ENCODE measurements at places on chromosomes 2 and 18.
A peak's percentile ranks its signal among the peaks of the same experiment; 100 is the strongest.

GRCh38 chr18:39660141-39660540 is 2094.5 kb upstream of the CELF4 start:
- no peak for DNase-seq

DNA sequence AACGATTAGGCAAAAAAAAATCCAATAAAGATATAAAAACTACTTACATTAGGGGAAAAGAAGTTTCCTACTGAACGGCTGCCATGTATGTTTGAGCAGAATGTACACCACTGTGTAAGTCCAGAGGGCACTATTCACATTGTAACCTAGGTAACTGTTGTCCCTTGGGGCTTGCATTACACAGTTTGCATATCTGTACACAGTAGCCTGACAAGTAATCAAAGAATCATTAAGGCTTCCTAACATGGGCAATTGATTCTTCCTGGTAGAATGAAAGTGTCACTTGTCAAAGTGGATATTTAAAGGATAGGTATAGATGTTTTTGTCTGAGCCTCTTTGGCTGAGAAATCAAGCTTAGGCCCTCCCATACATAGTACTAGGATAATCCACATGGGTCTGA is 39.1 kb downstream of the PLEK start:
- DNase-seq, result no peak

GRCh38 chr2:167258712-167259111 is 370.4 kb downstream of the XIRP2 start:
- no peak for DNase-seq

DNA sequence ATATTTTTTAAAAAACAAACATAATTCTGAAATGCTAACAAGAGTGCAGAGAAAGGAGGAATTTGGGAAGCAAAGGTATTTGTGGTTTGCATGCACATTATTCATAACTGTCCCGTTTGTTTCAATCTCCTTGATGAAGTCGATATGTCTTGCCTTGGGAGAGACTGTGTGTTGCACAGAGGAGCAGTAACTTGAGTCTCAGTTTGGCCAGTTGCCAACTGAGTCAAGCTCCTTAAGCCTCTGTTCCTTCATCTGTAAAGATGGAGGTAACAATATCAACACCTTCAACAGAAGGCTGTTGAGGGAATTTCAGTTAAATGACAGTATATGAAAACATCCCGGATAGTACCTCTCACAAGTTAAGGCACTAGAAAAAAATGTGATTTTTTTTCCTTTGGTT is 226.2 kb downstream of the ASXL3 start:
- DNase-seq, result no peak

DNA sequence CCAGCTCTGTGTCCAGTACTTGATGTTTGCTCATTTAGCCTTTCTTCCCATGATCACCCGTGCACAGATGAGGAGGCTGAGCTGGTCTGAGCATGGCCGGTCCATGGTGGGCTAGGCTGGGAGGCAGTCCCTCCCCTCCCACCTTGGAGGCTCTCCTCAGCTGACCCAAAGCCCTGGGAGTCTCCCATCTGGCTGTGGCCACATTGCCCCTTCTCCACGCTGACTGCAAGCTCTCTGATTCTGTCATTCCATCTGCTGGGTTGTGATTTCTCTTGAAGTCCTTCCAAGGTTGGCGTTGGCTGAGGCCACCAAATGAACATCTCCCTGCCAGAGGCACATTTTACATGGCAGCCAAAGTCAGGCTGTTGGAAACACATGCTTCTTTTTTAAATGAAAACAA is 44.0 kb downstream of the ACKR3 start:
- DNase-seq, result no peak

GRCh38 chr2:12047761-12048160 is 301.3 kb downstream of the LPIN1 start:
- no peak for DNase-seq

GRCh38 chr2:98759827-98760625 is 29.1 kb upstream of the MGAT4A start:
- DNase-seq, result no peak

DNA sequence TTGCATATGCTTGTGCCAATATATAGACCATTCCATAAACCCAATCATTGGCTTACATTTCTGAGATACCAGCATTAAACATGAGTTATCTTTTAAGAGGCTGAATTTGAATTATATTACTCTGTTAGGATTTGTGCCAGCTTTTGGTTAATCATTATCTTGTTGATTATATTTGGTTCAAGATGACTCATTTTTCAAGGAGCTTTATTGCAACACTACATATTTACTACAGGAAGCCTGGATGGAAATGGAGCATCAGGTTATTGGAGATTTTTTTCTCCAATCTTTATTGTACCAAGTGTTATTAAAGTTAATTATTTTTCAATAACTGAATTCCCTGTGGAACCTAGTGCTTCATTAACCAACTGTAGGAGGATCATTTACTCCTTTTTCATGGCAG is 26.4 kb downstream of the EML4 start:
- no peak for DNase-seq

GRCh38 chr18:28875059-28875458 is 698.1 kb upstream of the CDH2 start:
- no peak for DNase-seq

DNA sequence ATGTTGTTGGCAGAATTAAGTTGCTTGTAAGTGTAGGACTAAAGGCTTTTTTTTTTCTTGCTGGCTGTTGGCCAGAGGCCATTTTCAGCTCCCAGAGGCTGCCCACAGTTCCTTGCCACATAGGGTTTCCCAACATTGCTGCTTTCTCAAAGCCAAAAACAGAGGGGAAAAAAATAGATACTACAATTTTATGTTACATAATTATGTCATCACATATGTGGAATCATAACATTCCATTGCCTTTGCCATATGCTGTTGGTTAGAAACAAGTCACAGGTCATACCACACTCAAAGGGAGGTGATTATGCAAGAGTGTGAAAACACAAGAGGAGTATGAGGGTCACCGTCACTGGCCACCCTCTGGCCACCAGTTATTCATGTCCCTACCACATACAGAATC is 154.5 kb downstream of the RTN4 start:
- no peak for DNase-seq

- DNase-seq, result no peak
These were observed 54.6 kb upstream of the ZFP36L2 start for GRCh38 chr2:43280994-43281393.

DNA sequence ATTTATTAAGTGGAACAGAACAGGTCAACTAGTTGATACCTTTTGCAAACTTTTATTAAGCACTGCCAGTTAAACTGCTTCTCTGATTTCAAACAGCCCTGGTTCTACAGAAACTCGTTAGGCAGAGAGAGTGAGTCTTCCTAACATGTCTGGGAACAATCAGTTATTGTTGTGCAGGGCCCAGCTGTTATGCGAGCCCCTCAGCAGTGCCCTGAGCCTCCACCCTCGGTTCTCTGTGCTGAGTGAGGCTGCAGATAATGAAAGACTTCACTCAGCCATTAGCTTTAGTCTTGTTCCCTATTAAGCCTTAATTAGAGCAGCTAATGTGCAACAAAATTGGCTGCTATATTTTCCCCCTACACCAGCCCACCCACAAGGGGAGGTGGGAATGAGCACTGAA is 39.6 kb downstream of the KCTD18 start:
- no peak for DNase-seq

GRCh38 chr2:26243470-26244308 is 743 bp downstream of the HADHA start:
- DNase-seq, result peak; percentile 13

- no peak for DNase-seq
These were observed 283.9 kb upstream of the SIX2 start for GRCh38 chr2:45293182-45293581.

- no peak for DNase-seq
These were observed 36.1 kb upstream of the B3GNT7 start for GRCh38 chr2:231359441-231359840.

GRCh38 chr2:161170958-161171932 is 11.0 kb downstream of the TANK start:
- DNase-seq, result no peak

GRCh38 chr2:165277860-165278656 is 38.8 kb downstream of the SCN2A start:
- no peak for DNase-seq

DNA sequence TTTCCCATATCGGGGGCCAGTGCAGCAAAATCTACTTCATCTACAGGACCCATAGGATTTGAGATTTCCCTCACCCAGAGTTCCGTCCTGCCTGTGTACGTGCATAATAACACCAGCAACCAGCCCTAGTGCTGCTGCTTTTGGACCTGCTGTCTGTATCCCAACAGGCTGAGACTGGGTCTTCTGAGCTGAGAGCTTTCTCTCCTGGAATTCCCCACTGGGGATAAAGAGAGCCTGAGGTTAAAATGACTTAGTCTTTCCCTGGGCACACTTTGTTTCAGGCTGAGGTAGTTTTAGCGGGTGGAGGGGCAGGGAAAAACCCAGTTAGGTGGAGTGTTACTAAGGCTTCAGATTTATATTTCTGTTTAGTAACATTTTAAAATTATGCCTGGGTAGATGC is 62.5 kb downstream of the SERTAD2 start:
- DNase-seq, result no peak

DNA sequence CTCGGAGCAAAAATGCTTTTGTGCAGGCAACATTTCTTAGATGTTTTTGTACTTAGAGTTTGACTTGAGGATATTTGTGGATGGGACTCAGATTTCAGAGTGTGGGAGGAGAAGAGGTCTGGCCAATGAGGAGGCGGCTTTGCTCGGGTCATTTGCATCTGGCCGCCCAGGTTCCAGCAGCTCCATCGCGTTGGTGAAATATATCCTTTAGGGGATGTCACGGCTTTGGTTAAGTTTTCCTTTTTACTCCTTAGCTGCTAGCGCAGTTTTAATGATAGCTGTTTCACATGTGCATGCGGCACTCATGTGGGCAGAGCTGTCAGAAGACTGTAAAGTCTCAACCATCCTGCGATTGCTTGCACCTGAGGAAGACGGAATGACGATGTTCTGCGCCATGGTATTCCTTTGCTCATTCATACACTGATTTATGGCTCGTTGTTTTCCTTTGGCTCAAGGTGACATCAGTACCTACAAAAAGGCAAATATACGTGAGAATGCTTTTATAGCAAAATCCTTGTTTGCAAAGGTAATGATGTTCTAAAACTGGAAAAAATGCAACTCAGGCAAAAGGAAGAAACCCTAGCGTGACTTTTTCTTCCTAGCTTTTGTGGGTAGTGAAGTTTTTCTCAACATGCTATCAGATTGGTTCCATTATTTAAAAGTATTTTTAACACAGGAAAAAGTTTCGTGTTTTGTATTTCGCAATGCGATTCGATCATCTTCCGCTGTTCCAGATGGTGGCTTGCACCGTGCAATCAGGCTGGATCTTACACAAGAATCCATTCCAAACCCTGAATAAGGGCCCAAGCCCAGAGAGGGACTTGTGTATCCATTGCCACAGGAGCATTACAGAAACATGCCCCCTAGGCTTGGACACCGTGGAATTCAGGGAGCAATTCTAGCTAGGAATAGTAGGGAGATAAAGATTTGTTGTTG is 70.5 kb upstream of the ZNF516 start:
- DNase-seq, result no peak

GRCh38 chr2:150824118-150824517 is 336.7 kb upstream of the RND3 start:
- no peak for DNase-seq

DNA sequence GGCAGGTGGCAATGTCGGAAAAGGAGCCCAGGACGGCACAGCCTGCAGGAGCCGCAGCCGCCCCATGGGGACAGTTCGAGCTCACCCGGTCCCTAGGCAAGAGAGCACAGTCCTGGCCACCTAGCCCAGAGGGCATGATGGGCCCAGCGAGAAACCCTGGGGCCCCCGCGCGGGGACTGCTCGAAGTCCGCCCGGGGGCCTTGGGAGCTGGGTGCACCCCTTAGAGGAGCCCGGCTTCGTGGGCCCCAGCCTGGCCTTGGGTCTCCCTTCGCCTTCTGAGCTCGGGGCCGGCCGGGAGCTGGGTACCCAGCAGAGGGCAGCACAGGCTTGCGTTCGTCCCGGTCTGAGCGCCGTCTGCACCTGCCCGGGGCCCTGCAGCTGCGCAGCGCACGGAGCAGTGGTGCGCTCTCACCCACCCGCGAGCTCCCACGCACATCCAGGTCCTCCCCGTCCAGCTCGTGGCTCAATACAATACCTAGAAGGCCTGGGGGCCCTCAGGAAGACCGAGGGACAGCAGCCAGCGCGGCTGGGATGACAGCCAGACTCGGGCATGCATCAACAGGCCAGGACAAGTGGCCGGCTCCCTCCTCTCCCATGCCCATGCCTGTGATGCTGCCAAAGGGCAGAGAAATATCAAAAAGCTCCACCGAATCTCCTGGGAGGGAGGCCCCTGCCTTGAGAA is 96.2 kb upstream of the ZNF532 start:
- peak; percentile 88 for DNase-seq

GRCh38 chr18:9722691-9723090 is 14.6 kb downstream of the RAB31 start:
- DNase-seq, result no peak

DNA sequence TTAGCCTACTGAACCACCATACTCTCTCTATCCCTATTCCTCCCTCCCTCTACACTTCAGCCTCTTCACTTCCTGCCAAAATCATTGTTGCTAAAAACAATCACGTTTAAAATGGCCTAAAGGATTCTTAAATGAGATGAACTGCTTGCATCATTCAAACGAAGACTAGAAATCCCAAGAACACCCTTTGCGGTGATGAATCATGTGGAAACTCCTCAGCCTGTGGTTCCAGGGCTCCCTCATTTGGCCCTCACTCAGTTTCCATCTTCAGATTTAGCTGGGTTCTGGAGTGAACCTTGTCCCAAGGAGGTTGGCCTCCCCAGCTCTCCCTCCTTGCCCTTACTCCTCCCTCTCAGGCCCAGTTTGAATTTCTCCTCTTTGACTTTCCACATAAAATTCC is 125.6 kb upstream of the CDC42EP3 start:
- no peak for DNase-seq

- DNase-seq, result no peak
These were observed 179.5 kb downstream of the PPP1R1C start for GRCh38 chr2:182165202-182165601.

- DNase-seq, result no peak
These were observed 2.3 kb upstream of the EXOC6B start for GRCh38 chr2:72827966-72828646.

DNA sequence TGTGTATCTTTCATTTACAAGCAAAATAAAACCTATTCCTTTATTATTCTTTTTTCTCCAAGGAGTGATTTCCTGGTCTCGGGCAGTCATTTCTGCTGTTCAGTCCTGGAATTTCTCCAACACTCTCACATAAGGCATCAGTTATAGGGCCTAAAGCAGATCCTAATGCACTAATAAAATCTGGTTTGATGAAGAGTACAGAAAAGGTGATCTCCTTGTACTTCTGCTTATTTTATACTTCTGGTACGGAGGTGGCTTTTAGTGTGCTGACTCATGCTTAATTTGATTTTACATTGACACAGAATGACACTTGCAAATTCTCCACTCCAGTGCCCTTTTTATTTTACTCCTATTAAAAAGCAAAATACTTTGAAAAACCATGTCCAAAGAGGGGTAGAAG is 157.4 kb downstream of the DOK6 start:
- DNase-seq, result no peak

DNA sequence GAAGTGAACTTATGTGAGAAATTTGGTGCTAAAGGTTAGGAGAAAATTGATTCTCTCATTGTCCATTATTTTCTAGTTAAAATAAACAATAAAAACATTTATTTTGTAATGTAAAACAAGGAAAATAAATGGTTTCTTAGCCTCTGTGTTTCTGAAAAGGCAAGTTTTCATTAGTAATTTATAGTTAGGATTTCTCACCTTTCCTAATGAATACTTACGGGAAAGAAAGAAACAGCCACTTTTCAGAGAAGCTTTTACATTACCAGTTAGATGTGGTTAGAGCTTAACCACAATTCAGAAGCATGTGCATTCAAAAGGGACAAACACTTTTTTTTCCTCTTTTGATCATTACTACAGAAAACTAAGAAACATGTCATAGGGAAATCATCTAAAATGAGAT is 18.8 kb downstream of the NEMP2 start:
- DNase-seq, result no peak

Data from GM10248 (cell line).